Stimulated activated CD4-positive, alpha-beta T cell treated with anti-CD3 and anti-CD28 coated beads, Interleukin-4, amount 100 ng/mL, for 4 hours (primary cell): ENCODE measurements at places on chromosomes 6 and 20.

GRCh38 chr6:35566794-35567193, 54.1 kb upstream of the TULP1 start:
- DNase-seq, result no peak

- DNase-seq, result peak; percentile 2
Measured at GRCh38 chr20:52493171-52493721, 301.7 kb upstream of the ZFP64 start.

- no peak for DNase-seq
Measured at GRCh38 chr6:33755070-33755869, 8.6 kb upstream of the IP6K3 start.

DNA sequence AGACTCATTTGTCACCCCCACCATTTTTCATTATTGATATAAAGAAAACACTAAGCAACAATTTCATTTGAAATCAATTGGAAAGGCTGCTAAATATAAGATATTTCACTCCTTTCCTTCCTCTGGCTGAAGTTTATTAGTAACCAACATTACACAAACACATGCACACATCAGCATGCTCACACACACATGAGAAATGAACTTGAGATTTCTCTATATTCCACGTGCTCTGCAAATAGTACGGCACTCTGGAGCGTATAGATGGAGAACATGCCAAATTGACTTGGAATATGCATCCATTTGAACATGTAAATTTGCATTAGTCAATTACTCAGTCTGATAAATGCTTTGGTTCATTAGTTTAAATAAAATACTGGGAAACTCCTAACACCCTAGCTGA, 37.1 kb upstream of the F13A1 start:
- no peak for DNase-seq

DNA sequence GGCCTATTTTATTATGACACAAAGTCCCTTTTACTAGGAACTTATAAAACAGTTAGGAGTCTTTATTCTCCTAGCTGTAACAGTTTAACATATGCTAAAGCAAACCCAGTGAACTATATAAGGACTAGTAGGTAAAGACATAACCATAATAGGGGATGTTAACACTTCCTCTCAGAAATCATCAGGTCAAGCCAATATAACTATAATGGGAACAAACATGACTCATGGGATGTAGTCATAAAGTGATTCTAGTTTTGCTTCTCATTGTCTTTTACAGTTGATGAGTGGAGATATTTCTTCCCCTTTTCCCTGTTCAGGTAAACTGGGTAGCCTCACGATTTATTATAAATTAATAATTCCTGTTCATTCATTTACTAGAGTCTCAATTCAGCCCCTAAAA, 9.7 kb downstream of the PTCHD4 start:
- no peak for DNase-seq

GRCh38 chr6:150328744-150329405, 39.9 kb upstream of the IYD start:
- no peak for DNase-seq

DNA sequence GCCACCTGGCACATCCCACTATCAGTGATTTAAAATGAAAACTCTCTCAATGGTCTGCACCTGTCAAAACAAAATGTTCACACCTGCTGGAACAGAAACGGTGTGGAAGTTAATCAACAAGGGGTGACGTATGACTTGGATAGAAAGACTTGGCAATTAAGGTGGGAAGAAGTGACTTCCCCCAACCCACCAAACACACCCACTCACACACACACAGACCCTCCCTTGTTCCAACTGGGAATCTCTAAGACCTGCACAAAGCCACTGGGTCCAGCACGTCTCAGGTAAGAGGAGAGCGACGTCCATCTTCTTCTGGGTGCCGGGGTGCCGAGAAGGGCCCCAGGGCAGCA, 25.1 kb upstream of the TCFL5 start:
- no peak for DNase-seq

GRCh38 chr6:72733045-72733444, 111.2 kb downstream of the KCNQ5 start:
- DNase-seq, result no peak

GRCh38 chr6:19812512-19813119, 24.6 kb upstream of the ID4 start:
- DNase-seq, result no peak

DNA sequence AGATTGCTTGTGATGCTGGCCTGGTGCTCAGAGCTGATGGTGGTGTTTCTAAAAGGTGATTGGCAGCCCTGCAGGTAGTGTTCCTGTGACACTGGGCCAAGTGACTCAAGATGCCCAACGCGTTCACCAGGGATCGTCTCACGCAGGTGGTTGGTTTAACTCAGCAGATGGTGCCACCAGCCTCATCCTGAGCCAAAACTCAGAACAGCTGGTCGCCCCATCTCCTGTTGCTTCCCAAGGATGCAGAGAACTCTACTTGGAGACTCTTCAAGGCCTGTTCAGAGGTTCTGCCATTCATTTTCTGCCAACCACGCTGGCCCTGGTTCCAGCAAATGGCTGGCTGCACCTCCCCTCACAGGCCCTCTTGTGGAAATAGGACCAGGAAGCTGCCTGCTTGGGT, 394.4 kb downstream of the CDH26 start:
- DNase-seq, result no peak

GRCh38 chr6:33566182-33567084, 13.6 kb downstream of the BAK1 start:
- DNase-seq, result no peak

DNA sequence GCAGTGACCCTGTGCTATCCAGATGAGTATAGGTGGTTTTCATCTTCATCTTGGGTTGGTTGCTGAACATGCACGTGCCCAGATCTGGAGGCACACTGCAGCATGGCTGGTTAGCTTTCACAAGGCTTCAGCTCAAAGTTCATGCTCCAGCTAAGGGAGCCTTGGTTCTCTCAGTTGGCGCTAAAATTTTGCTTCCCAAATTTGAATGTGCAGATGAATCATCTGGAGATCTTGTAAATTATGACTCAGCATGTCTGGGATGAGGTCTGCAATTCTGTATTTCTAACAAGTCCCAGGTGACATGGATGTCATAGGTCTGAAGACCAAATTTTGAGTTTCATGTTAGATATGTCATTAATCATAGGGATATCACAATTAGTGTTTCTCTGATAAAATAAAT, 230.8 kb downstream of the FOXA2 start:
- DNase-seq, result no peak

GRCh38 chr20:15288106-15288505, 950.7 kb upstream of the FLRT3 start:
- DNase-seq, result no peak

DNA sequence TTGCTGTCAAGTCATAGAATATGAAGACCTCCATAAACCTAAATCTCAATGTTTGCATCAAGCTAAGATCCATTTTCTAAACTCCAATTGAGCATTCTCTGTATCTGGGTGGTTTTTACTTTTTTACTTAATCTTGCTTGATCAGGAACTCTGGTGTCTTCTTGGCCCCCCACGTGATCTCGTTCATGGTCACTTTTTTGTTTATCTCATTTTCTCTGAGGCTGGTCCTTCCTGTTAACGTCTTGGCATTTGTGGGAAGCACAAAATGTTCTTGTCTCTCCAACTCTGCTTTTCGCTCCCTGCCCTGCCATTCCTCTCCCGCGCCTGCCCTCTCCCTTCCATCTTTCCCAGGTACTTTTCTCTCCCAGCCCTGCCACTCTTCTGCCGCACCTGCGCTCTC, 14.0 kb upstream of the MAPRE1 start:
- DNase-seq, result no peak

DNA sequence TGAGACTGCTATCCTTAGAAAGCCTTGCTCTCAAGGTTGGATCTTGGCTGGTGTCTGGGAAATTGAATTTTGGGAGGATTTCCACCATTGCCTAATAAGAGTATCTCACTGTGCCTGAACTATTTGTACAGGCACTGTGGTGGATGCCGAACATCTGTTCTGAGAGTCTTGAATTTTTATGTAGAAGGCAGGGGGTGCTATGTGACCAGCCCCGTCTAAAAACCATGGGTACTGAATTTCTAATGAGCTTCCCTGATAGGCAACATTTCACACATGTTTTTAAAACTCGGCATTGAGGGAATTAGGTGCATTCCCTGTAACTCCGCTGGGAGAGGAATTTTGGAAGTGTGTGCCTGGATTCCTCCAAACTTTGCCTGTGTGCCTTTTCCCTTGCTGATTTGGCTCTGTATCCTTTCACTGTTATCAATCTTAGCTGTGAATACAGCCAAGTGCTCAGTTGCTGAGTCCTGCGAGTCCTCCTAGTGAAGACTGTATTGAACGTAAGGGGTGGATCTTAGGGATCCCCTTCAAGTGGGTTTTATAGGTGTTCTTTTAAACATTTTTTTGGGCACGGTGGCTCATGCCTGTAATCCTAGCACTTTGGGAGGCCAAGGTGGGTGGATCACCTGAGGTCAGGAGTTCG, 27.6 kb upstream of the SCAF8 start:
- DNase-seq, result no peak

GRCh38 chr20:61949363-61949713, 116.3 kb downstream of the TAF4 start:
- DNase-seq, result no peak

GRCh38 chr6:143679041-143679440, 1.3 kb downstream of the PHACTR2 start:
- DNase-seq, result no peak

GRCh38 chr20:49824206-49824605, 11.6 kb downstream of the SLC9A8 start:
- DNase-seq, result no peak

GRCh38 chr6:79869184-79869583, 78.2 kb downstream of the ELOVL4 start:
- DNase-seq, result no peak

DNA sequence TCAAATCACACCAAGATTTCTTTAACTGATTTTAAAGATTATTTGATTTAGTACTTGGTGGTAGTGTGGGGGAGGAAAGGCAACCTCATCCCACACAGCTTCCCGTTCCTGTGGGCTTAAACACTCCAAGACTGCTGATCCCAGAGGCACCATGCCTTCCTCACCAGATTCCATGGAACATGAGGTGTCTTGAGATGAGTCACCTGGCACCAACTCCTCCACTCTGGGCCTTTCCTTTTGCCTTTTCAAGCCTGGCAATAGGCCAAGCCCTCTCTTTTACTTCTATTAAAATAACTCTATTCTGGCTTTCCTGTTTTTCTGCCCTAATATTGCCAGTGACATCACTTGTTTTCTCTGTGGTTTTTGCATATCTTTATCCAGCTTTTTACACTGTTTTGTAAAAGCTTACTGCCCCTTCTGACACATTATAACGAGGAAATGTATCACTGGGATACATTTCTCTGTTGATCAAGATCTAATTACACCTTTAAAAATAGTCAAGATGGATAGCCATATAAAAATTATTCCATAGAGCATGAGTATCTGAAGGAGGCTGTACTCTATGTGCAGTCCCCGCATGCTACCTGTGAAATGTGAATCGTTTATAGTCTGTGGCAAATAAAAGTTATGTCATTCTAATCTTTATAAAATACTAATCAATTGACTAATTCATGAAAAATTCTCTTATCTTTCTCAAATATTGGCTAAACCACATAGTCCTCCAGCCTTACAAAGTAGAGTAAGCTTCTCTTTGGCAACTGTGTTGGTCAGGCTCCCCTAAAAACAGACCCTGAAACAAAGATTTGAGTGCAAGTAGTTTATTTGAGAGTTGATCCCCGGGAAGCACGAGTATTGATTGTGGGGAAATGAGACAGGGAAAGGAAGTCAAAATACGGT, 257.8 kb upstream of the KCNQ5 start:
- DNase-seq, result no peak
